NCI-H2081 treated with DMSO at 0.1 percent for 48 hours (cell line): ENCODE measurements at places on chromosomes 3 and 15.

- DNase-seq = no peak
Measured at GRCh38 chr15:66938114-66938830, 127.1 kb upstream of the SMAD3 start.

DNA sequence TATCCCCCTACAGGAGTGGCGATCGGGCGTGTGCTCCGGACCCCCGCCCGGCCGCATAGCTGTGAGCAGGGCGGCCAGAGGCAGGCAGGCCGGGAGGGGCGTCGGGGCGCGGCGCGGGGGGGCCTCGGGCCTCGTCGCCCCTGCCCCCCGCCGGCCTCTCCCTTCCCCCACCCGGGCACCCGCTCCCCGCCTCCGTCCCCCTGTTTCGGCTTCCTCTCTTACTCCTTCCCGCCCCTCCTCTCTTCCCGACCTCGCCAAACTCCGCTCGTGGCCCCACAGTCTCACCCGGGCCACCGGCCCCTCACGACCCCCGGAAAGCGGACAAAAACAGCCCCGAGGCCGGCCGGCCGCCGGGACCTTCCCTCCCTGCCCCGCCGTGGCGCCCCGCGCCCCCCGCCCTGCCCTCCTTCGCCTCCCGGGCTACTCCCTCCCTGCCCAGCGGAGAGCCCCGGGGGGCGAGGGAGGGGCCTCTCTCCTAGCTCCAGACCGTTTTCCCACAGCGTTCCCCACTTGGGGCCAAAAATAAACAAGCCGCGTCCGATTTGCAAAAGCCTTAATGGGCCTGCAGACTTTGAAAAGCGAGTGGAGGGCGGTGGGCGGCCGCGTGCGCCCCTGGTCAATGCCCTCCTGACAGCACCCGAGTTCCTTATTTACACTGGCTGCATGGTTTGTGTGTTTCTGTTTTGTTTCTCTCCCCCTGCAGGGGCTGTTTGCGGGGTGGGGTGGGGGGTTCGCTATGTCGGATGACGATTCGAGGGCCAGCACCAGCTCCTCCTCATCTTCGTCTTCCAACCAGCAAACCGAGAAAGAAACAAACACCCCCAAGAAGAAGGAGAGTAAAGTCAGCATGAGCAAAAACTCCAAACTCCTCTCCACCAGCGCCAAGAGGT lies 1.0 kb downstream of the UBE2E1 start:
- DNase-seq = no peak

DNA sequence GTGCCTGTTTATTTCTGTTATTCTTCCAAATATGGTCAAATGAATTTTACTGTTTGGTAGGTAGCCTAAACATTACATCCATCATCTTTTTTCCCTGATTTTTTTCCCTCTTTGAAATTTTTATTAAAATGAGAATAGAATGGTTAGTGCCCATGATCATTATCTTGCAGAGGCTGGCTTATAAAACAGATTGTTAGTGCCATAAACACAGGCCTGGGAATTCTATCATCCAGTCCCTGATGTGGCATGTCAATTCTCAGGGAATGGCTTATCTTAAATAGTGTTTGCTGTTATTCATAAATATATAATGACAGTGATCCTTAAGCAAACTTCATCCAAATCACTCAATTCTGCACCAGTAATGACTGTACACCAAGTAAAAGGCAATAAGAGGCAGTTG lies 207.3 kb downstream of the TUSC7 start:
- no peak for DNase-seq

DNA sequence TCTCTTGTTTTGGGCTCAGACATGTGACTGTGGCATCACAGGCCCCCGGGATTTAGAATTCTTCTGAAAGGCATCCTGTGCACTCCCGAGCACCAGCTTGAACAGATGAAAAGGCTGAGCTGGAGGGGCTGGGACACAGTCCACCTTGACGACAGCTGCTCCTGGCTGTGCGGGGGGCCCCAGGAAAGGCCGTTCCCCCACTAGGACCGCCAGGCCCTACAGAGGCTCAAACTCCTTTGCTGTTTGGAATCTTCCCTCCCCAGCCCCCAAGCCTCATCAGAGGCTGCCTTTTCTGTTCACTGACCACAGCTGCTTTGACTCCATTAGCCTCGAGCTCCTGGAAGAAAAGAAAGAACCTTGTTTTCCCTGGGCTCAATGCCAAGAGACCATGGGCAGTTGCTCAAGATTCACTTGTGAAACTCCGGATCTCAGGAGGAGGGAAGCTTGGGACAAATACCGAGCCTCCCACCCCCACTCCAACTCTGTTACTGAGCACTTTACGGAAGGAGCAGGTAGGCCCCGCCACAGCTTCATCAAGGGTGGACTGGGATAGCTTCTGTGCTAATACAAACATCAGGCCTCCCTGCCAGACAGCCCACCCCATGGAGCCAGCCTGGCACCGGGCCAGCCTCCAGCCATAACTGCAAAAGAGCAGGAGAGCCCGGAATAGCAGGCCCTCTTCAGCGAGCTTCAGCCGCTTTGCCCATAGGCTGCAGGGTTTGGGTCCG lies 15.7 kb downstream of the CIDEC start:
- DNase-seq = no peak

DNA sequence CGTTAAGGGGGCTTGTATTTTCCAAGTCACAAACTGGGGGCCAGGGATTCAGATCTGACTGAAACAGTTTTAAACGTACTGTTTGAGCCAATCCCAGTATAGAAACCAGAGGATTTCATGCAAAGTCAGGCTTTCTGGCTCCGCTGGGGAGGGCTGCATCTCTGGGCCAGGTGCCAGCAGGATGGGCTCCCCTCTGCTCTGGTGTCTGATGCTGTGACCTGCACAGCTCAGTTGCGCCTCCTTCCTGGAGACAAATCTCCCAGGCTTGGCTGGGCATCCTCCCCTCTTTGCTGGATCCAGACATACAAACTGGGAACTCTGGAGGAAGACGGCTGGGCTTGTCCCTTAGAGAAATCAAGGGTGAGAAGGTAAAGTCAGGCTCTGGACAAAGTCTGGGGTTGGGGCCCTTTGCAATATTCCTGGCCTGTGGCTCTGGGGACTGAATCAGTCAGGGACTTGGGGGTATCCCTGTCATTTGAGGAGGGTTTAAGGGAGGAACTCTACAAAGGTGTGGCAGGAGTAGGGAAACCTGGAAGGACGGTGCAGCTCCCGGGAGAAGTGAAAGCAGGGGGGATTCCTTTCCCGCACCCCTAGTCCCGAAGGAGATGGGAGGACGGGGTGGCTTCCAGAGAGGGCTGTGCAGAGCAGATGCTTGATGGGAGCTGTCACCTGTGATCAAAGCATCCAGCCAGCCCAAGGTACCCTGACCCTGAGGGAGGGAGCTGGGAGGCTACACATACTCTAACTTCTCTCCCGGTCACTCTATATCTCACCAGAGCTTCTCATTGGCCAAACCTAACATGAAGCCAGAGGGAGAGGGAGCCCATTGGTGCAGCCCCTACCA lies 114.8 kb upstream of the ATP2B2 start:
- DNase-seq = no peak

- DNase-seq = no peak
Measured at GRCh38 chr3:15572138-15572537, 29.2 kb downstream of the HACL1 start.

- DNase-seq = no peak
Measured at GRCh38 chr3:146164071-146164470, 3.1 kb upstream of the PLOD2 start.

DNA sequence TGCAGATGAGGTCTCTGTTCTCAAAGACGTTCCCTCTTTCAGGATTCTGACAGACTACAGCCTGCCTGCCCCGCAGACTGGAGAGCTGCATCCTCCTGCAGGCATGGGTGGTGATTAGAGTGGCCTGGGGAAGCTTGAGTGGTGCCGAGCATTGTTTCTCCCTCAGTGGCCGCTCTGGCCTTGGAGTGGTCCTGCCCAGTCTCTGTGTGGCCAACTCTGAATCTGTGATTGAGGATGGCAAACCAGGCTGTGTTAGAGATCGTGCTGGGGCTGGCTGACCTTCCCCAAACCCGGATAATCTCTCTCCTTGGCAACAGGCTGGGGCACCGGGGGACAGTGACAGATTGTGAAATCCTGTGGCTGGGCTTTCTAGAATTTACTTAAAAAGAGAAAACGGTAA lies 11.0 kb upstream of the ADCY5 start:
- no peak for DNase-seq

DNA sequence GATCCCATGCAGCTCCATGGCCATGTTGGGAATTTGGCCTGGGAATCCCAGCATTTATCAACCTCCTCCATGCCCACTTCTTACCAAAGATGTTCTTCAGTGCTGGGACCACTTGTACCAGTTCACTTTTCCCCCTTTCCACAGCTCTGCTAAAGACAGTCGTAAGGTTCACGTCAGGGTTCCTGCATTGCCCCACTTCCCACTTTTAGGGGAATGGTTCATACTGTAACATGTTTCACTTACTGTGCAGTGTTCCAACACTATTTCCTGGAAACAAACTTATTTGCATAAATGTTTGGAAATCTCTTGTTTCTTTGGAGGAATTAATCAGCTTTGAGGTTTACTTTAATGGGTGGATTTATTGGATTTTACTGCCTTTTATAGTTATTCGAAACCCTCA lies 17.0 kb downstream of the APH1B start:
- no peak for DNase-seq

- no peak for DNase-seq
Measured at GRCh38 chr3:181739628-181740027, 27.9 kb downstream of the SOX2 start.

GRCh38 chr3:108838436-108838835 lies 15.8 kb downstream of the TRAT1 start:
- no peak for DNase-seq

DNA sequence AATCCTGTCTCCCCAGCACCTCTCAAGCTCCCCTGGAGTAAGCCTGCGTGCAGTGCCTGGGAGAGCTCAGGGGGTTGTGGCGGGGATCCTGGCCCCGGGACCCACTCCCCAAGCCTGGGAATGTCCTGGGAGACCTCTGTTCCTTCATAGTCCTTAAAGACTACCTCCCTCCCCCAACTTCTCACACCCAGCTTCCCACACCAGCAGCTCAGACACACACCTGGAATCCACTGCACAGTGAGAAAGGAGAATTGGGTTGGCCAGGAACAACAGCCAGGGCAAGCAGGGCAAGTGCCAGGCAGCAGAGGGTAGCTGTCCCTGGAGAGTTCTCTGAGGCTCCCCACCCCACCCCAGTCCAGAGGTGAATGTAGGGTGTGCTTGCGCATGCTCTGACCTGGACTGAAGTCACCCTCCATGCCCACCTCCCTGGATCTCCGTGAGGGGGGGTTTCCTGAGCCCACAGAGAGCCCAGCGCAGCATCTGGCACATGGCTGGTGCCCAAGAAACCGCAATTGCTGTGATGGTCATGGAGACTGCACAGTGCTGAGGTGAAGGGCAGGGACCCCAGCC lies 22.2 kb downstream of the PSTPIP1 start:
- no peak for DNase-seq
